Activated CD8-positive, alpha-beta memory T cell treated with anti-CD3 and anti-CD28 coated beads for 4 hours (primary cell): ENCODE measurements at places on chromosomes 13 and 19.

DNA sequence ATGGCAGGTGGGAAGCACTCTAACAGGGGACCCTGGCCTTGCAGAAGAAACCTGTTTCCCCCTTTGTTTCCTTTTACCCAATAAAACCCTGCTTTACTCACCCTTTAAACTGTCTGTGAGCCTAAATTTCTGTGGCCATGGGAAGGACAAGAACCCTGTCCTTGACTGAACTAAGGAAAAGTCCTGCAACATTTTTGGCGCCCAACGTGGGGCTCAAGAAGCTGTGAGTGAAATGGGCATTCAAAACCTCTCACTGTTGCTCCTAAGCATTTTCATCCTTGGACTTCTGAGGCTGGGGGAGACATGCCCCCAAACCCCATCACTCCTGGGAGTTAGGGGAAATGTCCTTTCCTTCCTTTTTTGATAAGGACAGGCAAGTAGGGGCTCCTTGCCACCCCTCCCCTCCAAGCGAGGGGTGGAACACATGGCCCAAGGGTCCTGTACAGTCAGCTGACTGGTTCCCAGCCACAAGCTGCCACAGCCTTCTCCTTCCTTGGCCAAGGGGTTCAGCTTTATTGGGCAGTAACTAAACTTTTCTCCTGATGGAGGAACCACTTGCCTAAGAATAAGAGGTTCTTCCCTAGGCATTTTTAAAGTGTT lies 381.6 kb downstream of the KLF5 start:
- no peak for DNase-seq

GRCh38 chr13:30026093-30026492 lies 175.7 kb upstream of the UBL3 start:
- DNase-seq: no peak

DNA sequence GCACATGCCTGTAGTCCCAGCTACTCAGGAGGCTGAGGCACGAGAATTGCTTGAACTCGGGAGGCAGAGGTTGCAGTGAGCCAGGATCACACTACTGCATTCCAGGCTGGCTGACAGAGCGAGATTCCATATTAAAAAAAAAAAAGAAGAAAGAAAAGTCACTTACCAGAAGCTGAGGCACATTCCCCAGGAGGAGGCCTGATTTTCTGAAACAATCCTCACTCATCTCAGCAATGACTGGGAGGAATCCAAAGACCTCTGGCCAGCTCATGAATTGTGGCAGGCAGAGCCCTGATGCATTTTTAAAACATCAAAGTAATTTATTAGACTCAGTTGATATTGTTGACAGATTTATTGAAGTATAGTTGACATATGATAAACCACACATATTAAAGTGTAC lies 206.3 kb downstream of the FOXO1 start:
- no peak for DNase-seq

- no peak for DNase-seq
Observed at GRCh38 chr19:5522106-5522505, 45.6 kb downstream of the TINCR start.

GRCh38 chr13:41220401-41220800 lies 26.0 kb upstream of the KBTBD7 start:
- no peak for DNase-seq

DNA sequence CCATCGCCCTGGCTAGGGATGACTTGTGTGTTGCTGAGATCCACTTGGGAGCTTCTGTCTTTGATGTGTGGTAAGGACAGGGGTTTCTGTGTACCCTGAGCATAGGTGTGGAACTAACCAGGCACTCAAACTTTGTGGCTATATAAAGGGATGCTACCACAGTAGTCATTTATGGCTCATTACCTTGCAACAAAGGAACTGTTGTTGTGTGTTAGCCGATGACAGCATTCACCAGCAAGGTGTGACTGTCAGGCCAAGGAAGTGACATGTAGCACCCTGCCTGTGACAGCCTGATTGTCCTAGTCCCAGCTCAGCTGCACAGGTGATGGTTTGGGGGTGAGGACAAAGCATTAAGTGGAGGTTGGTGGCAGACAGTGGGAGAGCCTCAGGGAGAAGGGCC lies 73.6 kb downstream of the COG3 start:
- DNase-seq: no peak
